ENCODE measurements at places on chromosomes 5 and 9. TPM values are rescaled to one million over a fixed set of nuclear protein-coding genes. Genes with fewer than 3 reads are reported as not detected.

DNA sequence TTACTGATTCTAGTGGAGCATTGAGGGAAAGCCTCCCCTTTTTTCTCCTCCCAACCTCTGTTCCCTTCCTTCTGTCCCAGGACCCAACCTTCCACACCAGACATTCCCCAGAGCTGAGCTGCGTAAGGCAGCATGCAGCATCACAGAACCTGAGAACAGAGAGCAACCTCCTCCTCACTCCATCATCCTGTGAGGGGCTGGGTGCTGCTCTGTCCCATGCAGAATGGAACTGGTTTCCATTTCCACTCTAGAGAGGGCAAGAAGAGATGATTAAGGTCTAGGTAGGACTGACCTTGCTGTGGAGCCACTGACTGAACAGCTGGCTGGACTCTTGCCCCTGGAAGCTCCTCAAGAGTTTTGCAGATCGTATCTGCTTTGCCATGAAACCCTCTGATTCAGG lies 30.1 kb upstream of the IL7R start:
- H3K4me1 ChIP-seq: no peaks in the 10 kb centered on the region
- H3K36me3 ChIP-seq: no peaks in the 10 kb centered on the region
- H3K27me3 ChIP-seq: peaks cover 8% of the 10 kb centered on the region
- no peak overlapping the region for H3K27ac ChIP-seq

The LHFPL2 gene
- 17.9 TPM for total RNA-seq

DNA sequence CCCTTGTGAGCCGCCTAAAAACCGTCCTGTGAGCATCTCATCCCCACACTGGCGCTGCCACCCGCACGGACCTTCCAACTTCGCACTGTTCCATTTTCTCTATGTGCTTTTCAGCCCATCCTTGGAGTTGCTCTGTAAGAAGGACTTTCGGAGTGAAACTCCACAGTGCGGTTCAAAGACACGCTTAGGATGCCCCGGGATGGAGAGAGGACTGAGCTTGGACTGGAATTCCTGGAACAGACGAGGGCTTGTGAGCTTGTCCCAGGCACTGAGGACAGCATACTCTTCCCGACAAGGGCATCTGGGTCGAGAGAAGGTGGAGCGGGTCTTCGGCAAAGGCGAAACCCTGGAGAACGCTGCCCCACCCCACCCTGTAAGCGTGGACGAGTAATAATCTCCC lies 187.8 kb downstream of the MEF2C start:
- no peaks in the 10 kb centered on the region for H3K36me3 ChIP-seq
- DNase-seq: no peak
- H3K4me1 ChIP-seq: peaks cover 11% of the 10 kb centered on the region
- no peak overlapping the region for H3K4me3 ChIP-seq
- H3K27me3 ChIP-seq: peaks cover 99% of the 10 kb centered on the region

GRCh38 chr9:136850866-136851775 lies 1.0 kb upstream of the MAMDC4 start:
- peaks cover 13% of the 10 kb centered on the region for H3K27me3 ChIP-seq
- no peaks in the 10 kb centered on the region for H3K36me3 ChIP-seq
- H3K4me3 ChIP-seq: peak overlapping the region; percentile 94
- H3K4me1 ChIP-seq: no peaks in the 10 kb centered on the region
- H3K27ac ChIP-seq: no peak overlapping the region

Data from type B pancreatic cell (in vitro differentiated cells).